ENCODE measurements at places on chromosomes 7 and 10. TPM values are rescaled to one million over a fixed set of nuclear protein-coding genes. Genes with fewer than 3 reads are reported as not detected.

LRGUK gene
- under 0.01 TPM for total RNA-seq

GRCh38 chr7:76347710-76348109 lies 11.1 kb downstream of the YWHAG start:
- no peak for DNase-seq
- peaks cover 62% of the 10 kb centered on the region for H3K36me3 ChIP-seq
- no peaks in the 10 kb centered on the region for H3K27me3 ChIP-seq
- peaks cover 11% of the 10 kb centered on the region for H3K4me1 ChIP-seq
- H3K27ac ChIP-seq = no peak overlapping the region

DNA sequence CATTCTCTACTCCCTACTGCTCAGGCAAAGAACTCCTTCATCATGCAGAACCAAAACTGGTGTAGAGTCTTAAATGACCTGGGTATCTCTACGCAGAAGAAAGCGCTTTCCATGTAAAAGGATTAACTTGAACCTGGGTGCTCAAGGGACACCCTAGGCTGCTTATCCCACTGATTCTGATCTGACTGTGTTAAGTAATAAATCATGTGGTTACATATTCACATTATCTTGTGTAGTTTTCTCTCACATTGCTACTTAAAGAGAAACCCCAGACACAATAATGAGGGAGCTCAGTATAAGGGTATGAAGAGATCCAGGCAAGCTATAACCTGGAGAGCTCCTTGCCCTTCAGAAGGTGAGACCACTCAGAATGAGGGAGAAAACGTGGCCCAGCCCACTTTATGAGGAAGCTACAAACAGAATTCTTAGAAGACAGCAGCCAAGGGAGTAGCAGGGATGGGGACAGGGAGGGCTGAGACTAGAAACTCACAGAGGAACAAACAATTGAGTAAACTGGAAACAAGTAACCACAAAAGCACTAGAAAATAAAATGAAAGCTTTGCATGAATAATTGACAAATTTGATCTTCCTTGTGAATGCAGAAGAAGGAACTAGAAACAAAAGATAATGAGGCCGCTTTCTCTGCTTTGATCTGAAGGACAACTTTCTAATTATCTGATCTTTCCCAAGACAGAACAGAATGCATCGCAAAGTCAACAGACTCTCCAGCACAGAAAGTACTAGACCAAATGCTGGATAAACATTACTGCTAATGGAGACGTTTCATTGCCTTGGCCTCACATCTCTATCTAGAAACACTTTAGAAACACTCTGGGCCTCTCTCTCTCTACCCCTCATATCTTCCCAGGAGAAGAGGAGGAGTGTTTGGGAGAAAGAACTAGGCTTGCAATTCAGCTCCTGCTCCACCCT lies 76.1 kb downstream of the LRRC17 start:
- no peaks in the 10 kb centered on the region for H3K27me3 ChIP-seq
- no peak overlapping the region for H3K4me3 ChIP-seq
- DNase-seq = no peak
- peaks cover 18% of the 10 kb centered on the region for H3K4me1 ChIP-seq

GRCh38 chr10:88530629-88531391 lies 52.3 kb downstream of the RNLS start:
- peaks cover 1% of the 10 kb centered on the region for H3K27me3 ChIP-seq
- DNase-seq = no peak

GRCh38 chr7:91759205-91759863 lies 121.2 kb downstream of the MTERF1 start:
- H3K36me3 ChIP-seq = no peaks in the 10 kb centered on the region
- no peaks in the 10 kb centered on the region for H3K27me3 ChIP-seq
- H3K27ac ChIP-seq = no peak overlapping the region
- H3K4me3 ChIP-seq = no peak overlapping the region
- H3K4me1 ChIP-seq = no peaks in the 10 kb centered on the region
- no peak for DNase-seq

DNA sequence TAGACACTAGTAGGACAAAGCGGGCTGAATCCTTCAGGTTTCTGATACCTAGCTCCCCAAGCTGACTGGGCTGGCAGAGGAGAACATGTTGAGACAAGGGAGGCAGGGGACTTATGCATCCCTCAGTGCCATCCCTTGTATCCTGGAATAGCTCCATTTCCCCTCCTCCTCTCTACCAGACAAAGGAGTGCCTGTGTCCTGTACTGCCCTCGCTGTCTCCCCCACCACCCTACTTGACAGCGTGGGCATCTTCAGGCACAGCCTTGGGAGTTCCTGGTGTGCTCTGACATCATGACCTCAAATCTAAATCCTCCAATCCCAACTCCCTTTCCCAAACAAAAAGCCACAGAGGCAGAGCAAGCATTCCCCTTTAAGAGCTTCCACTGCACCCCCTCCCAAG lies 9.0 kb downstream of the SFXN3 start:
- no peak overlapping the region for H3K27ac ChIP-seq
- H3K27me3 ChIP-seq = no peaks in the 10 kb centered on the region
- H3K4me3 ChIP-seq = no peak overlapping the region
- DNase-seq = no peak

TUBAL3 gene
- not detected for total RNA-seq

DNA sequence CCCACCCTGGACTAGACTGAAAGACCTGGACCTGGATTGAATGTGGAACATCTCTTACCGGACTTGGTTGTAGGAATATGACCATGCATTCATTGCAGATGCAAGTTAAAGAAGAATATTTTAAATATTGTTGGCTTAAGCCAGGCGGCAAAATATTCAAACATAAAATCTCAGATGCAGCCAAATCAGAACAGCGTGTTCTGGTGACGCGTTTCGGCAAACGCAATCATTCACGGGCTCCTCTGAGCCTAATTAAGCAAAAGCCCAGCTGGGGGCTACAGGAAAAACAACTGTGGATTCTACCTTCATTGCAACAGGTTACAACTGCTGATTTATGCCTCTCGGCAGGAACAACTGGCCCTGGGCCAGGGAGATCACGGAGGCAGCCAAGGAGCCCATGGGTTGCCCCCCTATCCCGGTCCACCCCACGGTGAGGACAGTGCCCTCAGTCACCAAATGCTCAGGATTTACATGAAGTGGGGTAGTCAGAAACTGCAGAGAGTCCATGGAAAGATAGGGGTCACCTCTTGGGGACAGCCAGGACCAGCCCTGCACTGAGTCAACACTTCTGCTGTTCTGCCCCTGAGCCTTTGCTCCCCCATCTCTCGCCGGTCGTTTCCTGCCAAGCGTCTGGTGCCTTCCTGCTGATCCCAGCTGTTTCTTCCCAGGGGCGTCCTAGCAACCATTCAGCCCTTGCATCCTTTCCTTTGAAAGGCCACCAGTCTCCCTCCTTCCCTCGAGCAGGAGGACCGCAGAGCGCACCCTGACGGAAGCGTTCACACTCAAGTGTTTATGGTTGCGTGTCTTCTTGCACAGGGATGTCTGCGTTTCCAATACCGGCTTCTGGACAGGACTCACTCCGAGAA lies 64.4 kb upstream of the SFMBT2 start:
- no peaks in the 10 kb centered on the region for H3K36me3 ChIP-seq
- H3K27ac ChIP-seq = no peak overlapping the region
- no peaks in the 10 kb centered on the region for H3K4me1 ChIP-seq
- no peak for DNase-seq
- H3K4me3 ChIP-seq = no peak overlapping the region

GRCh38 chr7:131538071-131538812 lies 18.2 kb downstream of the PODXL start:
- H3K4me3 ChIP-seq = no peak overlapping the region
- DNase-seq = peak; percentile 23
- H3K27me3 ChIP-seq = peaks cover 3% of the 10 kb centered on the region
- H3K4me1 ChIP-seq = peaks cover 9% of the 10 kb centered on the region
- H3K36me3 ChIP-seq = no peaks in the 10 kb centered on the region

GRCh38 chr10:104077247-104077646 lies 8.4 kb downstream of the COL17A1 start:
- peaks cover 56% of the 10 kb centered on the region for H3K27me3 ChIP-seq
- no peak for DNase-seq

GRCh38 chr7:50834031-50834535 lies 51.4 kb upstream of the GRB10 start:
- H3K27me3 ChIP-seq = peaks cover 21% of the 10 kb centered on the region
- H3K36me3 ChIP-seq = no peaks in the 10 kb centered on the region
- H3K4me1 ChIP-seq = peaks cover 15% of the 10 kb centered on the region

GRCh38 chr7:146892151-146892550 lies 775.5 kb downstream of the CNTNAP2 start:
- no peak overlapping the region for H3K27ac ChIP-seq
- no peaks in the 10 kb centered on the region for H3K4me1 ChIP-seq
- H3K27me3 ChIP-seq = no peaks in the 10 kb centered on the region
- no peaks in the 10 kb centered on the region for H3K36me3 ChIP-seq
- DNase-seq = no peak

All from IMR-90 (cell line).